ENCODE measurements at places on chromosomes 2 and 18.
A peak's percentile ranks its signal among the peaks of the same experiment; 100 is the strongest.

GRCh38 chr2:120132691-120133090 is 90.5 kb downstream of the TMEM185B start:
- no peak for DNase-seq

DNA sequence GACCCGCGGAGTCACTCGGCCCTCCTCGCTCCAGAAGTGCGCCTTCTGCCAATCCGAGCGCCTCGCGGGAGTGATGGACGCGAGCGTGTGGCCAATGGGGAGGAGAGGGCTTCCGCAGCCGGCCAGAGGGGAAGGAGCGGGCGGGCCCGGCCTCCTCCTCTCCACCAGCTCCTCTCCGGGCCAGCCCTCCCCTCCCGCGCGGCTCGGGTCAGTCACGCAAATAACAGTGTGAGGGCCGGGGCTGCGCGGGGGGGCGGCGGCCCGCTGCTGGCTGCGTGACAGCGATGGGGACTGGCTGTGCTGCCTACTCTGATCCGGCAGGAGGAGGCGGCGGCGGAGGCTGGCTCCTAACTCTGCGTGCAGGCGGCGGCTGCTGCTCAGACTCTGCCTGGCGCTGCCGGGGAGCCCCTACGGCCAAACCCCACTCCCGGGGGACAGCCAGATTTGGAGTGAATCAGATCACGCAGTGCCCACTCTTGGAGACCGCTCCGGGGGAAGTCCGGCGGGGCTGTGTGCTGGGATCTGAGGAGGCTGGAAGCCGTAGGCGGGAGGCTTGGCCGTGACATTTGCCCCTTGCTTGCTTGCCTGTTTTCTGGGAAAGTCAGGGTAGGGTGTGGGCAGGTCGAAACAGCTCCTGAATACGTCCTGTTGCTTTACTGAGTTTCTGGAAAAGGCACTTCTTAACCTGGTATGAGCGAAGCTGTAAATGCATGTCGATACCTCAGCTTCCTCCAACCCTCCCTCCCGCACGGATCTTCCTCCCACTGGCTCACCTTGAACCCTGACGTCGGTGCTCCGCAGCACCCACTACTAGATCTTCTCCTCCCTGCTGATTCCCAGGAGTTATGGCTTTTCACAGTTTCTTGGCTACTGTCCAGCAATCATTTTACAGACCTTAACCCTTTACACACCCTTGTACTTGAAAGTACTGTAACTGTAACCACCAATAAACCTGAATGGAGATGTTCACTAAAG is 97.9 kb upstream of the SERTAD2 start:
- DNase-seq: peak; percentile 98

GRCh38 chr18:42872838-42873237 is 242.6 kb downstream of the RIT2 start:
- no peak for DNase-seq

- peak; percentile 31 for DNase-seq
These were observed 73.0 kb downstream of the NCAPH start for GRCh38 chr2:96408616-96409015.

- DNase-seq: no peak
These were observed 34.4 kb upstream of the ADNP2 start for GRCh38 chr18:80074697-80075096.

All from PC-3 (cell line).